ENCODE measurements at places on chromosomes 12 and 14.

DNA sequence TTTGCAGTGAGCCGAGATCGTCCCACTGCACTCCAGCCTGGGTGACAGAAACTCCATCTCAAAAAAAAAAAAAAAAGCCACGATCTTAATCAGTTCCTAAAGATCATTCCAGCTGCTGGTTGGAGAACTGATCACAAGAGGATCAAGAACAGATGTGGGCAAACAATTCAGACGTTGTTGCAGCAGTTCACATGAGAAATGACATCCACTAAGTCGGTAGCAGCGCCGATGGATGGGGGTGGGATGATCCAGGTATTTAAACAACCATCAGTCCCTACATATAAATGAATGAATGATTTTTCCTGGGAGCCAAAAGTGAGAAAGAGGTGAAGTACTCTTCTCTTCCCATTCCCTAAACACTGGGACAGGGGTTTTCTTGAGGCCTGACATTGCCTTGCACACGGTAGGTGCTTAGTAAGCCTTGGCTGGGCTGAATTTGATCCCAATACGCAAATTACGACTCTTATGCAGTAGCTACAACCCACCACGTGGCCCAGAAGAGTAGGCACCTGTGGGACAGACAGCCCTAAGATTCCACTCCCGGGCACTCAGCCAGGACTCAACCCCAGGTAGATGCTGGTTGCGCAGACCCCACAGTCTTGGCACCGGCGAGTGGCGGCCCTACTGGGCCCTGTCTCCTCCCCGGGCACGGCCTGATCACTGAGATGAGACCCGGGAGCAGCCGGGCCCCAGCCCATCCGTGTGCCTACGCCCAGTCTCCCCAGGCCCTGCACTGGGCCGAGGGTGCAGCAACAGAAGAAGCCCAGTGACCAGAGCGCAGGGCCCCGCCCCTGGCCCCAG lies 565 bp downstream of the SPRYD3 start:
- no peak for DNase-seq

DNA sequence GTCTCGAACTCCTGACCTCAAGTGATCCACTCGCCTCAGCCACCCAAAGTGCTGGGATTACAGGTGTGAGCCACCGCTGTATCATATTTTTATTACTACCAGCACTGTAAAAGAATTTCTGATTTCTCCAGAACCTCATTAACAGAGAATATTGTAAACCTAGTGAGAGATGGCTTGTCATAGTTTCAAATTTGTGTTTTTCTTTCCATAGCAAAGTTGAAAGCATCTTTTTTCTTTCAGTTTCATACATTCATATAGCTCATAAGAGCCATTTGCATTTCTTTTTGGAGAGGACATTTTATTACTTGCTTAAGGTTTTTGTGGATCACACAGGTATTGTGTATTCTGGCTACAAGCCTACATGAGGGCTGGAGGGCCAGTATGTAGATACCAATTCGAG lies 58.0 kb downstream of the MIS18BP1 start:
- no peak for DNase-seq

- peak; percentile 23 for DNase-seq
Measured at GRCh38 chr12:105083551-105084105, 630 bp downstream of the ALDH1L2 start.

DNA sequence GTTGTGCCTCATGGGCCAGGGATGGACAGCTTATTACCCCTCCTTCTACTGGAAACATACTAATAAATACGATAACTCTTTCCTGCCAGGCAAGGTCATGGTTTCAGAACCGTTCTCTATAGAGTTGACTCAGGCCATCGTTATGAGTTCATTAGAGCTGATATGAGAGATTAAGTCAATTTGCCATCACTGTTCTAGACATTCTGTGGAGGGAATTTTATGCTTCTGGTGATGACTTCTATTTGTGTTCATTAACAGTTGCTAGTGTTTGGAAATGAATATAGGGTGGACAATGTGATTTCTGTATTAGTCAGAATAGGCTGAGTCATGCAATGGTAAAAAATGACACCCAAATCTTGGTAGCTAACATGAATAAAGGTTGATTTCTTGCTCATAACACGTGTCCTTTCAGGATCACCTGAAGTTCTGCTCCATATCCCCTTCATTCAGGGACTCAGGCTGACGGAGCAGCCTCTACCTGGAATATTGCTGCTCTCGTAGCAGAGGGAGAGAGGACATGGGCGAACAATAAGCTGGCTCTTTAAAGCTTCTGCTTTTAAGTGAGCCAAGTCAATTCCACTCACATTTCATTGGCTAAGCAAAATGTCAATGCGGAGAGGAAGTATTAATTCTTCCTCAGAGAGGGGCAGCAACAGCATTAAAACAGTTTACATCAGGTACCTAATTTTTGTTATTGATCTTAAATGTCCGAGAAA lies 18.5 kb upstream of the TBPL2 start:
- no peak for DNase-seq

GRCh38 chr12:2118481-2119255 lies 65.9 kb downstream of the CACNA1C start:
- no peak for DNase-seq

DNA sequence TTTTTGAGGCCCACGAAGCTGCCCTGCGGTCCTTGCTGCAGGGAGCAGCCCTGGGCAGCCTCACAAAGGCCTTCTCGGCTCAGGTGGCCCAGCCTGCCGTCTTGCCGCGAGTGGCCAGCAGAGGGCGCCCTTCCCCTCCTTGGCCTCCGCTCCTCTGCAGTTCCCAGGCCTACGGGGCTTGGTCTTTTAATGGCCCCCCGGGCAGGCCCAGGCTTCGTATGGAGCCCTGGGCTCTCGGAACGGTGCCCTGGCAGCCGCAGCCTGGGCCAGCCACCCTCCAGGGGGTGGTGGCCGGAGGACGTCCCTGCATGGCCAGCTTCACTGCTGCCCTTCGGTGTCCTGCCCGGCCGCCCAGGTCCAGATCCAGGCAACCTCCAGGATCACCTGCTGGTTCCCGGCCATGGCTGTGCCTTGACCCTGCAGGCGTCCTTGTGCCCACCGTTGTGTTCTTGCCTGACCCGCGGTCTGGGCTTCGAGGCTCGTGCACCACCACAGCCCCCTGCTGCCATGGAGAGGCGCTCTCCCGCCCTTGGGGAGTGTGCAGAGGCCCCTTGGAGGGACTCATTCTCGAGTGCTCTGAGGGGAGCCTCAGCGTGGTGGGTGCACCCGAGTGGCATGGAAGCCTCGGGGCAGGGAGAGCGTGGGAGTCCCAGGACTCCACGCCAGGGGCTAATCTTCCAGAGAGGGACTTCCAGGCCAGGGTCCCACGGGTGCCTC lies 9.4 kb downstream of the ASPG start:
- DNase-seq, result peak; percentile 83

GRCh38 chr12:76137606-76138005 lies 53.1 kb upstream of the NAP1L1 start:
- no peak for DNase-seq

DNA sequence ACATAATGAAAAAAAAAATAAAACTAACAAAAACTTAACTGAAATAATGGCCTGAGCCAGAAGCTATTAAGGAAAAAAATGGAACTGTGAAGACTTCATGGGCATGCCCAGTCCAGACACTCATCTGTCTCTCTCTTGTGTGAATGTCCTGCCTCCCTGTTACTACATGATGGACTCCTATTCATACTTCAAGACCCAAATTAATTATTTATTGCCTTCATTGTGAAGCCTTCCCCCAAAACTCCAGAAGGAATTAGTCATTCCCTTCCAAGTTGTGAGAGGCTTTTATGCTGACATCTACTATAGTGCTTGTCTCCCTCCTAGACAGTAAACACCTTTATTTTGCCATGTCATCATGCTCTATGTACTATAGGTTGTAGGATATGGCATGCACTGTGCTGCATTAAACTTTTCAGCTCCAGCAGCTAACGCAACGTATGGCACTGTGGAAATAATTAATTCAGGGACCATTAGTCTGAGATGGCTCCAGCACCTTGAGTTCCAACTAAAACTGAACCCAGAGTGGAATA lies 25.0 kb upstream of the C12orf42 start:
- DNase-seq, result no peak

- DNase-seq, result no peak
Measured at GRCh38 chr12:132517740-132518100, 27.8 kb downstream of the FBRSL1 start.

DNA sequence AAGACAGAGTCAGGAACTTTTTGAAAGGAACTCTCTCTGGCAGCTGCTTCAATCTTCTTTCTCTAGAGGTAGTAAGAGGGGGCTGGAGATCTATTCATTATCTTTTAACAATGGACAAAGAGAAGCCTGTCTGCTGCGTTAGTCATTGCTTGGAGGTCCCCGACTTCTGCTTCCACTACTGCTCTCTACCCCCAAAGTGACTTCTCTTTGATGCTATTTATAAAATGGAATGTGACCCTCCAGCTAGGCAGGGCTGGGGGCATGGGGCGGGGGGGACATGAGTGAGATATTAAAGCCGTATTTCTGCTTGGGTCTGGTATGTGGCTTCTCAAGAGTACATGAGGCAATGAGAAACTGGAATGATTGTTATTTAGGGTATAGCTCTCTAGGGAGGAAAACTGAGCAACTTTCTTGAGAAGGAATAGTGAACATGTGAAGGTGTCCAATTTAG lies 41.4 kb upstream of the NUDT4 start:
- DNase-seq, result no peak

DNA sequence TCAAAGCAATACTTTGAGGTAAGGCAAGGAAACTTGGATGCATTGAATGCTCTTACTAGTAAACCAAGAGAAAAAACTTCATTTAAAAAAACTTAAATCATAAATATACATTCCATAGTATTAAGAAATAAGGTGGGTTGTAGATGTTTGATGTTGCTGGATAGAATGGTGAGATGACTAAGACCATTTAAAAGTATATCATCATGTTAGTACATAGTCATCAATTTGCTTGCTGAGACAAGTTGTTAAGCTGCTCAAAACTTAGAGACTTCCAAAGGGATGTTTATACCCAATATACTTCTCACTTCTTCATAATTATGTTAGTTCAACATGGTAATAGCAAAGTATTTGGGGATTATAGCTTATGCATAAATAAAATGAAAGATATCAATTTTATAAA lies 675.5 kb upstream of the MGAT4C start:
- no peak for DNase-seq

All from stimulated activated CD4-positive, alpha-beta T cell treated with anti-CD3 and anti-CD28 coated beads, Interleukin-15, amount 100 ng/mL, for 24 hours (primary cell).